Body of pancreas (tissue), 4 donors: ENCODE measurements at places on chromosomes 7 and 10. TPM values are rescaled to one million over a fixed set of nuclear protein-coding genes. Genes with fewer than 3 reads are reported as not detected.

GRCh38 chr10:3790272-3790671 lies 5.3 kb upstream of the KLF6 start:
- no peak for DNase-seq
- H3K4me3 ChIP-seq, result no peak overlapping the region
- H3K36me3 ChIP-seq, result no peaks in the 10 kb centered on the region
- H3K27ac ChIP-seq, result no peak overlapping the region

DNA sequence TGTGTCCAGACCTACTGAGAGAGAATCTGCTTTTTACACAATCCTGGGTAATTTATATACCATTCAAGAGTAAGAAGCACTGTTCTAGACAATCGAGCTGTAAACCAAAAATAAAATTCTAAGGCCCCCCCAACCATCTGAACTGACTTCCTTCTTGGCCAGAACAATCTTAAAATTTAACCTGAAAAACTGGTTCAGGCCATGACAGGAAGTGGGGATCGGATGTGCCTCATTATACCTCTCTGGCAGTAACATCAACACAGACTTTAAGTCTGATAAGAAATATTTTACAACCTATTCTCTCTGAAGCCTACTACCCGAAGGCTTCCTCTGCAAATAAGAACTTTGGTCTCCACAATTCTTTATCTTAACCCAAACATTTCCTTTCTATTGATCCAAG lies 75.2 kb upstream of the KIF5B start:
- no peaks in the 10 kb centered on the region for H3K36me3 ChIP-seq
- no peak for DNase-seq
- H3K4me1 ChIP-seq, result peaks cover 9% of the 10 kb centered on the region

GRCh38 chr7:252216-252965 lies 37.6 kb upstream of the FOXL3 start:
- no peaks in the 10 kb centered on the region for H3K27me3 ChIP-seq
- no peaks in the 10 kb centered on the region for H3K36me3 ChIP-seq
- H3K4me1 ChIP-seq, result no peaks in the 10 kb centered on the region
- no peak for DNase-seq

DNA sequence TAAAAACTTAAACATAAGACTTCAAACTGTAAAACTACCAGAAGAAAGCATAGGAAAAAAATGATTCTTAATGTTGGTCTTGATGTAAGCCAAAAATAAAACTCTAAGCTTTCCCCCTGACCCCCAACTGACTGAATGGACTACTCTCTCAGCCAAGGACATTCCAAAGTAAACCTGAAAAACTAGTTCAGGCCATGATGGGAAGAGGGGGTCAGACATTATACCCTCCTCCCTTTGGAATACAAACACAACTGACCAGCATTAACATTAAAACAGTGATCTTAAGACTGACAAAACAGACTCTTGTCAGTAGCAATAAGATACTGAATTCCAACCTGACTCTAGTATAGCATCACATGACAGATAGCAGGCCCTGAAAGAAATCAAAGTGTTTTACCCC lies 13.5 kb upstream of the LRGUK start:
- H3K36me3 ChIP-seq, result no peaks in the 10 kb centered on the region
- no peak overlapping the region for H3K4me3 ChIP-seq
- H3K27ac ChIP-seq, result no peak overlapping the region
- no peaks in the 10 kb centered on the region for H3K27me3 ChIP-seq
- no peak for DNase-seq

The GPR26 gene
- not detected for total RNA-seq

GRCh38 chr7:103113164-103113563 lies 35.7 kb downstream of the NAPEPLD start:
- no peak for DNase-seq
- H3K4me3 ChIP-seq, result no peak overlapping the region
- H3K4me1 ChIP-seq, result peaks cover 7% of the 10 kb centered on the region
- no peaks in the 10 kb centered on the region for H3K27me3 ChIP-seq

DNA sequence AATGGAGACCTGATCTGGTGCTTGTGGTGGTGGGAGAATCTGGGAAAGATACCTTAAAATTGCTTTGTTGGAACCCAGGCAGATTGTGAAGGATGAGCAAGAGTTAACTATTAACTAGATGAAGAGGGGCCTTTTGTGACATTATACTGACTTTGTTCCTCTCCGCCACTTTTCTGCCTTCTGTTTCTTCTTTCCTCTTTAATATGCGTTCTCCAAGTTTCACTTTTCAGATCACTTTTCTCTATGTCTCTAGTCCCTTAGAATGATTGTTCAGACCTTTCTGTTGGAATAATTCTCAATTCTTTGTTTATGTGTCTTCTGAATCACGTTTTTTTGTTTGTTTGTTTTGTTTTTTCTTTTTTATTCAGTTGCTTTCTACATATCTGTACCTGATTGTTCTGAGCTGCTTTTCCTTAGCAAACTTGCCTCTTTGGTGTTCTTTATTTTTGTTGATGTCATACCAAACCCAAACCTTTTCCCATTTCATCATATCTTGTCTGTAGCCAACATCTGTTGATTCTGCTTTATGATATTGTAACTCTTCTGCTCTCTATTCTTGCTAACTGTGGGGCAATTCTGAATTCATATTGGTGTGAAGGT lies 2.8 kb downstream of the BMPR1A start:
- H3K27ac ChIP-seq, result peak overlapping the region; percentile 9
- DNase-seq, result no peak
- H3K4me1 ChIP-seq, result peaks cover 42% of the 10 kb centered on the region
- no peaks in the 10 kb centered on the region for H3K36me3 ChIP-seq

DNA sequence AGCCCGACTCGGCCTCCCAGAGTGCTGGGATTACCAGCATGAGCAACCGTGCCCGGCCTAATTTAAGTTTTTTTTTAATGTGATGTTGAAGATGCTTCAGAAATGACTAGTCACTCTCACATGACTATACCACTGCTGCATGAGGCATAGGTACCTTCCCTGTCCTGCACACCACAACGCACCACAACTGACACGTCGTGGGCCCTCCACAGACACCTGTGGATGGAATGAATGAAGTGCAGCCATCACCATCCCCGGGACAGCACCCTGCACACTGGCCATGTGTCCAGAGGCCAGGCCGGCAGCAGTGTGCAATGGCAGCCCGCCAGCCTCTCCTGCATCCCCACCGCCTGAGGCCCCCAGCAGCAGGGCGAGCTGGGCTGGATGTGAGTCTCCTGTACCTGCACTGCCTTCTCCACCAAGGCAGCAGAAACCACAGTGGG lies 55.1 kb downstream of the VOPP1 start:
- H3K4me1 ChIP-seq, result no peaks in the 10 kb centered on the region
- no peaks in the 10 kb centered on the region for H3K27me3 ChIP-seq
- H3K27ac ChIP-seq, result no peak overlapping the region
- H3K4me3 ChIP-seq, result no peak overlapping the region

GRCh38 chr7:129147731-129148130 lies 3.2 kb downstream of the TSPAN33 start:
- H3K27ac ChIP-seq, result no peak overlapping the region
- no peak overlapping the region for H3K4me3 ChIP-seq
- DNase-seq, result no peak
- no peaks in the 10 kb centered on the region for H3K27me3 ChIP-seq
- H3K36me3 ChIP-seq, result no peaks in the 10 kb centered on the region

- no peaks in the 10 kb centered on the region for H3K27me3 ChIP-seq
- no peak overlapping the region for H3K27ac ChIP-seq
- no peaks in the 10 kb centered on the region for H3K36me3 ChIP-seq
- H3K4me1 ChIP-seq, result no peaks in the 10 kb centered on the region
- peak; percentile 41 for DNase-seq
- H3K4me3 ChIP-seq, result no peak overlapping the region
These were observed 25.4 kb upstream of the PRXL2A start for GRCh38 chr10:80382989-80383388.

DNA sequence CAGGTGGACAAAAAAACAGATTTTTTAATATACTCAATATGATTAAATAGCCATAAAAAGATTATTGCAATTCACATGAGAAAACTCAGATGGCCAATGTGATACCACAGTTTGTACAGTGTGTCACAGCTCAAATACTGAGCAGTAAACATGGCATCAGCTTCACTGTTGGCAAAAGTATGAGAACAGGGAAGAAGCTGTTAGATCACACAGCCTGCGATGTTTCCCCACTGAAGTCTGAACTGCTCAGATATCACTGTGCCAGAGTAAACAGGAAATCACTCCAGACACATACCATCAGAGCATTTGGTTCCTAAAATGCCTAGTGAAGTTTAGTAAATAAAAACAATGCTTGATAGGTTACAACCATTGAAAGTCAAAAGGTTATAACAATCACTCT lies 347.8 kb downstream of the ETV1 start:
- no peaks in the 10 kb centered on the region for H3K27me3 ChIP-seq
- peak; percentile 13 for DNase-seq
- H3K27ac ChIP-seq, result no peak overlapping the region
- no peak overlapping the region for H3K4me3 ChIP-seq
- H3K4me1 ChIP-seq, result no peaks in the 10 kb centered on the region

The FKBP6 gene
- total RNA-seq, result not detected

The CNTNAP2 gene
- not detected for total RNA-seq

- DNase-seq, result no peak
- H3K27ac ChIP-seq, result no peak overlapping the region
- H3K4me3 ChIP-seq, result no peak overlapping the region
- H3K27me3 ChIP-seq, result no peaks in the 10 kb centered on the region
- no peaks in the 10 kb centered on the region for H3K36me3 ChIP-seq
These were observed 112.8 kb downstream of the PARD3 start for GRCh38 chr10:34702093-34702937.

The SEMA3D gene
- total RNA-seq, result 1.3 TPM
